ENCODE measurements at places on chromosomes 12 and 14.
A peak's percentile ranks its signal among the peaks of the same experiment; 100 is the strongest.

- no peak for DNase-seq
Observed at GRCh38 chr12:89228491-89228890, 123.8 kb downstream of the DUSP6 start.

DNA sequence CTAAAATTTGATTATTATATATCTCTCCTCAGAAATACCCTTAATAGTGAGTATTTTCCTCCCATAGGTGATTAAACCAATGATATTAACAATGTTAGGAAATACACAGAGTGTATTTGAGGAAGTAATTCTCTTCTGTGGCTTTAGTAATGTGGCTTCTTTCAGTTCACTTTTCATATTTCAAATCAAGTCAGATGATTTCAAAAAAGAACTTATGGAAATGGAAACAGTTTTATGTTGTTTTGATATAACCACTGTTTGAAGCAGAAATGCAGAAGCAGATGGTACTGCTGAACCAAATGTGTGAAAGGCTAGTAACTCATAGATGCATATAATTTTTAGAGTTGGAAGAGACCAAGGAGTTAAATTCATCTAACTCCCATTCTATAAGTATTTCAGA lies 1.9 kb upstream of the GPR33 start:
- DNase-seq, result no peak

DNA sequence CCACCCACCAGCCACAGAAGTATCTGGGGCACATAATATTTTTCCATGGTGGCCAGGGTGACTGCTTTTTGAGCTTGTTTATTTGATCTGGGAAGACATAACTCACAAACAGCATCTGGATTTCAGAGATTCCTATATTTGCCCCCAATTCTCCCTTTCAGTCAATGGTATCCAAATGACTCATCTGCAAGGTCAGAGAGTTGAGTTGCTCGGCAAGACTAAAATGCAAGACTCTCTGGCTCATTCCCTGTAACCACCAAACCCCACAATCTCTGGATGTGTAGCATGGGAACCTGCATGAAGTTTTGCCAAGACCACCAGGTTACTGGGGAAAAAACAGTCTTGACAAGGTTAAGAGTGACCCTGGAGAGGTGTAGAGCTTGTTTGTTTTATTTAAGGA lies 174.9 kb upstream of the FAR2 start:
- DNase-seq, result no peak

DNA sequence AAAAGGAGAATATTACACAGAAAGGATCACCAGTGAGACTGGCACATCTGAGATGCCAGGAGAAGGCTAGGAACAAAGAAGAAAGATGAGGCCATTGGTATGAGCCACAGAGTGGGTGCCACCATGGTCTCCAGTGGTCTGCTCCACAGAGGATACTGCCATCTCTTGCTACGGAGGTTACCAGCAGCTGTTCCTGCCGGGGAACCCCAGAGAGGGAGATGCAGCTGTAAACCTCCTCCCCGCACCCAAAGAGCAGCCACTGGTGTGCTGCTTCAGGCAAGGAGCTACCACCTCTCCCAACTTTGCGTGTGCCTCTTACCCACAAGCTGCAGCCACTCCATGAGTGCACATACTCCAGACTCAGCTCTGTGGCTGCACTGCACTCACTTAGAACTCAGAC lies 201.5 kb upstream of the RTL1 start:
- no peak for DNase-seq

GRCh38 chr12:5260591-5261086 lies 171.3 kb upstream of the NTF3 start:
- no peak for DNase-seq

DNA sequence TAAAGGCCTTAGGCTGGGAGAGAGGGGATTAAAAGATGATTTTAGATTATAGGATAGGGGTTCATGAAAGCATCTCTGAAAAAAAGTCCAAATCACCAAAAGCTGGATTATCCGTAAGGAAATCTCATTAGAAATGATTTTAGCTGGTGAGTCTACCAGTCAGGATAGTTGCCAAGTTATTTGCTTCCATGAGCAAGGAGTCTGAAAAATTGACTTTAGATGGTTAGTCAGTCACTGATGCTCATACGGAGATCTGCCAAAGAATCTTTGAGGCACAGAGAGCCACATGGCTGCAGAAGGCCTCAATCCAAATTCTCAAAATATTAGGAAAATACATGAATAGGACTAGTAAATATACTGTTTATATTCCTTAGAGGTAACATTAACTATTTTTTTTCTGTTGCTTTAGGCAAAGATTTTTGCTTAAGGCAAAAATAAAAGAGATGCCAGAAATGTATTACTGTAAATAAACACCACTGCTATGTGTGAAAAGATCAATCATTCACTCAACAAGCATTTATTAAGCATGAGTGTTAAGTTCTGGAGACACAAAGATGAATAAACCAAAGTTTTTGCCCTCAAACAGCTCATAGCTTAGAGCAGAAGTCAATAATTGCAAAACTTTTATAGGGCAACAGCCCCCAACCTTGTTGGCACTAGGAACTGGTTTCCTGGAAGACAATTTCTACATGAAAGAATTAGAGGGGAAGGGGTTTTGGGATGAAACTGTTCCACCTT lies 105.2 kb downstream of the BBS10 start:
- DNase-seq, result no peak

- DNase-seq, result no peak
Observed at GRCh38 chr12:29768372-29768771, 15.4 kb downstream of the TMTC1 start.

GRCh38 chr12:90331262-90331661 lies 622.6 kb upstream of the ATP2B1 start:
- DNase-seq, result no peak

GRCh38 chr12:116196752-116197718 lies 80.5 kb downstream of the MED13L start:
- no peak for DNase-seq

DNA sequence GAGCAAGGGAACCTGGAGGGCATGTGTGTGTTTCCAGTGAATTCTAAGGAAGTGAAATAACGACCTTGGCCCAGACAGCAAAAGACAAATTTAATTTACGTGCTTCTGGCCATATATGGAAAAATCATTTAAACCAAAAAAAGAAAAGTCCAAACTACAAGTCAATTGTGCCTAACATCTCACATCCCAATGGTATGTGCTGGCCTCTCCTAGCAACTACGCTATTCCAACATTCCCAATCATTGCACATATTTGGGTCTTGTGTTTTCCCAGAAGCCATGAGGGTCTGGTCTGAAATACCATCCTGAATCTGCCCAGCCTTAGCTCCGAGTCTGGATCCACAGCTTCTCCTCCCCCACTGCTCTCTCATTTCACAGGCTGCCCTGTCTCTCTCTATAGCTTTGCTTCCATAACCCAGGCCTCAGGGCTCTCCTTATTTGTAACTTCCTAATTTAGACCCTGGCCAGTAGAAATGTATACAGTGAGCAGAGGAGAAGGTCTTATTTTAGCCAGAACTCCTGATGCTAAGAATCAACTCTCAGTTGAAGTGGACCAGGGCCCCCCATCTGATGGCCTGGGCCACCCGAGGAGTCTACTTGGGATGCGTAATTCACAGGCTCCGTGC lies 224.6 kb downstream of the ANO2 start:
- no peak for DNase-seq

GRCh38 chr12:26530461-26530860 lies 302.5 kb downstream of the ITPR2 start:
- DNase-seq, result no peak

- no peak for DNase-seq
Observed at GRCh38 chr12:55733021-55733555, 4.3 kb upstream of the CD63 start.

DNA sequence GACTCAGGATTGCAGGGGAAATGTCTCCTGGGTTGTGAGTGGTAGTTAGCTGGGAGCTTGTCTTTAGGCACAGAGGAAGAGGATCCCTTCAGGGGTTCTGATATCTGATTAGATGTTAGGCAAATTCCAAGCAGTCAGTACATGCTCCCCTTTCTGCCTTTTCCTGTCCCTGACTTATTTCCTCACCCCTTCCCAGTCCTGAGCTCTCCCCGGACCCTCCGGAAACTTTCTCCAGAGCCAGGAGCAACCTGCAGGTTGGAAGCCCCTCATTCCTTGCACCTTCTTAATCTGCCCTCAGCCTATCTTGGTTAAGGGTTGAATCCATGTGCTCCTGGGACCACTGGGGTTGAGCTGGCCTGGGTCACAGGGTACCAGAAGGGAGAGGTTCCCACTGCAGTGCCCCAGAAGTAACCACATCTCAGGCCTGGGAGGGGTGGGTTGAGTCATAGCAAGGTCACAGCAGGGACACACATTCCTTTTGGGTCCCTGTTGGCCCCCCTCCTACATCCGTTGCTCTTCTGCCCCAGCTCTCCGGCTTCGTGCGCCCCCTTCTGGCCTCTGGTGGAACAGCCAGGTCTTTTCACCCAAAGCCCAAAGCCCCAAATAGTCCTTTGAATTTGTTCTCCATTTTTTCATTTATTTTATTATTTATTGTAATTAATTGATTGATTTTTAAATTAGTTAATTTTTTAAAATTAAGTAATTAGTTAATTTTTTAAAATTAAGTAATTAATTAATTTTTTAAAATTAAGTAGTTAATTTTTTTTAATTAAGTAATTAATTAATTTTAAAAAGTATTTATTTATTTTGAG lies 1.8 kb downstream of the IGFBP6 start:
- DNase-seq, result peak; percentile 57

DNA sequence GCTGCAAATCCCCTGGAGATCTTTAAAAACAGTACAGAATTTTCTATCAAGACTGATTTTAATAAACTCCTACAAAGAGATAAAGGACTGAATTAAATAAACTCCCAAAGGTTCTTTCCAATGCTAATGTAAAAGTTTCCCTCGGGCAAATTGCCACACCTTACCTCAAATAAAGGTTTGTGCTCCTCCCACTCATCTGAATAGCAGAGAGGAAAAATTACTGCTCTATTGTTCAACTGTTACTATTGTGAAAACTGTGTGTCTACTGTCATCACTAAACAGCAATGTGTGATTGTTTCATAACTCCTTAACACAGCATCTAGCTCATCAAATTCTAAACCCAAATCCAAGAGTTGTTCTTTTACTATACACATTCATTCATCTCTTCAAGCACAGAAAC lies 3.2 kb downstream of the SPTLC2 start:
- DNase-seq, result no peak

GRCh38 chr14:96090441-96091148 lies 51.4 kb downstream of the C14orf132 start:
- peak; percentile 98 for DNase-seq

- DNase-seq, result no peak
Observed at GRCh38 chr14:84228702-84229101, 1301.2 kb upstream of the FLRT2 start.

DNA sequence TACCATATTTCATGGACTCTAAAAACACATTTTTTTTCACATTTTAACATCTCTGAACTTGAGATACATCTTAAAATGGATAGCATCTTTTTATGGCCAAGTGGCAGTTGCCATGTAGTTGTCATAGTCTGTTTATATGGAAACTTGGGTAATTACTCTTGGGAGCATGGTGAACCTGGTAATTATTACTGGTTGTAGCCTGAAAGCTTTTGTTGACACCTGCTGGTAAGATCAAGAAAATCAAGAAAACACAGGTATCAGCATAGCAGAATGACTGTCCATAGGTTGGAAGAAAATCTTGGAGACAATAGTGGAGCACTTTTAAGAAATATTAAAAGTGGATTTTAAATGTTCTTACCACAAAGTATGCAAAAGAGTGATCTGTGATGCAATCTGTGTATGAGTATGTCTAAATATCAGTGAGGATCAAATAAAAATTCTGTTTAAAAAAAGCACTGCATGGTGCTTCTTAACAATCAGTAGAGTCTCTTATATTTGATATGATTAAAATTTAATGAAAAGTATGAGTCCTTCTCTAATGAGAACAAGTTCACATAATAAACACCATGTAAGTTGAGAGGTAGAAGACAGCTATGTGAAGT lies 44.2 kb downstream of the TTC8 start:
- DNase-seq, result no peak

DNA sequence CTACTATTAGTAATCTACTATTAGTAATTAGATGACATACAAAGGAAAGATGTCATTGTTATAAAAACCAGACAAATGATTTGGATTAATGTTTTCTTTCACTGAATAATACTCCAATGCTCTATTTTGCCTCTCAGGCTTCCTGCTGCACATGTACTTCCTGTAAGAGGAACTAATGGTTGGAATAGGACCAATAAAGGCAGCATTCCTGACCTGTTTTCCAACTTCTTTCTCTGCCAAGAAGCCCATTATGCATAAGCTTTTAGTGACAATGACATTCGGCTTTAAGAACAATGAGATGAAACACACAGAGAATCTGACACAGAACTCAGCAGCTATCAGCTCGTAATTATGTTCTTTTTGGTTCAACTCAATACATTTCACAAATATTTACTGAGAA lies 5.2 kb upstream of the C12orf56 start:
- no peak for DNase-seq

GRCh38 chr14:38409071-38409705 lies 153.3 kb upstream of the CLEC14A start:
- DNase-seq, result peak; percentile 19

GRCh38 chr12:125163148-125163547 lies 97.9 kb downstream of the AACS start:
- no peak for DNase-seq

GRCh38 chr12:78398750-78399149 lies 465.8 kb upstream of the SYT1 start:
- no peak for DNase-seq

GRCh38 chr12:27009881-27010301 lies 4.3 kb downstream of the TM7SF3 start:
- DNase-seq, result no peak

DNA sequence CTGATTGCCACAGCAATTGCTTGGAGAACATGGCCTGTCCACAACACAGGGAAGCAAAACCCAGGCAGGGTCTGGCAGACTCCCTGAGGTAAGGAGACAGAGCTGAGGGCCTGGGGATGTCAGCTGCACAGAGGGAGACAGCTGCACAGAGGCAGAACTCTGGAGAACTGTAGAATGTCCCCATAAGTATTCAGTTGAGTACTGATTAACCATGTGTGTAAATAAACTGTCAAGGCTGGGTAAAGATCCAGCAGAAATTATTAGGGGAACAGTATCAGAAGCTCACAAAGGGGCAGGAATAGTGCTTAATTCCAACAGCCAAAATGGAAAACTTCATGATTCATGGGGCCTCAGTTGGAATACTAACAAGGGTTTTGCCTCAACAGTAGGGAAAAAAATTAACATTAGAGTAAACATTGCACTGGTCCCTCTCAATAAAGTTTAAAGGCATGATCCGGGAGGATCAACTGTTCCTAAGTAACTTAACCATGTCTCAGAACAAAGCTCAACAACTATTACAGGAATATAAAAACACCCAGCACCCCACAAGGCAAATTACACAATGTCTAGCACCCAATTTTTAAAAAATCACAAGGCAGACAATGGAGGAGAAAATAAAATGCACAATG lies 201.3 kb upstream of the RASSF8 start:
- no peak for DNase-seq

GRCh38 chr12:117034701-117035151 lies 64.5 kb downstream of the TESC start:
- peak; percentile 62 for DNase-seq

DNA sequence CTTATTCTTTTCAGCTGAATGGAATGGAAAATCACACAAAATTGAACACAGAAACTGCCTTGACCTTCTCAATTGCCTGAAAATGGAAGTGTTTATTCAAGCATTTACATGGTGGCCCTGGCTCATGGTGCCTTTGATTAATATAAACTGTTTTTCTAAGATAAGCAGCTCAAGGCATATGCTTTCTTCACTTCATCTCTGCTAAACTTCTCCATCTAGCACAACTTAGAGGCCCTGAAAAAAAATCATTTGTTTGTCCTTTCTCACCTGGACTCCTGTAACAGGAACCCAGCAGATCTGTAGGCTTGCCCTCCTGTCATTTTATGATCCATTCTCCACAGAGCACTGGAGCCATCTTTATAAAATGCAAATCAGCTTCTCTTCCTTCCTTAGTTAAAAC lies 117.5 kb upstream of the KRR1 start:
- no peak for DNase-seq
